ENCODE measurements at places on chromosomes 7 and 10.

- peak; percentile 8 for DNase-seq
Measured at GRCh38 chr7:94170836-94171235, 166.7 kb upstream of the BET1 start.

DNA sequence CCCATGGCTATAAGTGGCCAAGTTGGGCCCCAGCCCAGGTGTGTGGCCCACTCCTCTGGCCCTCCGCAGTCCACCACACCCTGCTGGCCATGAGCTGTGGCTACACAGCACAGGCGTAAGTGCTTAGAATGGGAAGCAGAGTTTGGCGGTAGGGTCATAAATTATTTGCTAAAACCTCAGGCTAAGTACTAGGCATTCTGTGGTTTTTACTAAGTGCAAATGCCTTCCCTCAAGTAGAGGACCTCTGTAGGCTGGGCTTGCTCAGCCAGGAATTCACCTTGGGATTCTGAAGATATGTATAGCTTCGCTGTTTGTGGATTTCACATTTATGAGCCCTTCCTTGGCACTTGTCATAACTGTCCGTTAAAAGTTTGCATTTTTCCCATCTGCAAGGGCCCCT, 44.8 kb upstream of the LOXL4 start:
- no peak for DNase-seq

DNA sequence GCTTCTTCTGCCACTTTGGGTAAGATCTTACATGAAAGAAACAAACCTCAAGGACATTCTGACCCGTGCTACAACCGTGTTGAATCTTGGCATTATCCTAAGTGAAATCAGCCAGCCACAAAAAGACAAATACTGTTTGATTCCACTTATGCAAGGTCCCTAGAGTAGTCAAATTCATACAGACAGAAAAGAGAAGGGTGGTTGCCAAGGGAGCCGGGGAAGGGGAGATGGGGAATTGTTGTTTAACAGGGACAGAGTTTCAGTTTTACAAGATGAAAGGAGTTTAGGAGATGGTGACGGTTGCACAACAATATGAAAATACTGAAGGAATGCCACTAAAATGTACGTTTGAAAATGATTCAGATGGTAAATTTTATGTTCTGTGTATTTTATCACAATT, 12.2 kb upstream of the CLEC2L start:
- no peak for DNase-seq

- peak; percentile 89 for DNase-seq
Measured at GRCh38 chr10:7484456-7485243, 73.8 kb upstream of the SFMBT2 start.

DNA sequence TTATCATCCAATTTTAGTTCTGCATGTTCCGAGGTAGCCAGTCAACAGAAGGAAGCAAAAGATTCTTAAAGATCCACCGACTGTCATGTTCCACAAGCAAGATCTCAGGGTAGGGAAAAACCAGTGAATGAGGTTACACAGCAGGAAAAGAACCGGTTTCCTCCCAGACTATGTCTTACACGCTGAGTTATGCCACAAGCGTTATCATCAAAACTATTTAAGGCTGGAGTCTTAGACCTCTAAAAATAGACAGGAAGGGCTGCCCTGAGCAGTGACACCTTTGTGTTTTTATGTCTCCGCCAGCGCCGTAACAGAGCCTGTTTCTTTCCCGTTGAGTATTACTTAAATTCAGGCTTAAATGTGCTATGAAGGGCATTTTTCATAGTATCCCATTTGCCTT, 48.3 kb downstream of the PROSER2 start:
- DNase-seq, result no peak

DNA sequence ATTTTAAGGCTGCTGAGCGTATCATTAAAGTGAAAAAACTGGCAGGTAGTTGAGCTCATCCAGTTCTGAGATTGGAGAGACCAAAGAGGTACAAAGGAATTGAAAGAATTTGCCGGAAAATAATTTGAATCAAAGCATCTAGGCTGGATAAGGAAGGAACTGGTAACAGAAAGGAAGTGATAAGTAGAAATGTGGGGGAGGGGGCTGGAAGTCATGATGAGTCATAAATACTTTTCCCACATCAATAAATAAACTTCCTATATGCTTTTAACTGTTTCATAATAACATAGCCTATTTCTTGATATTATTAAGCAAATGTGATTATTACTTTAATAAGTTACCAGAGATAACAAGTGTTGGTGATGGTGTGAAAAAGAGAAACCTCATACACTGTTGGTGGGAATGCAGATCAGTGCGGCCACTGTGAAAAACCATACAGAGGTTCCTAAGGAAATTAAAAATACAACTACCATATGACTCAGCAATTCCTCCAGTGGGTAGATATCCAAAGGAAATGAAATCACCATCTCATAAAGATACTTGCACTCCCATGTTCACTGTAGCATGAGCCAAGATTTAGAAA, 27.0 kb downstream of the ZNF438 start:
- peak; percentile 66 for DNase-seq

DNA sequence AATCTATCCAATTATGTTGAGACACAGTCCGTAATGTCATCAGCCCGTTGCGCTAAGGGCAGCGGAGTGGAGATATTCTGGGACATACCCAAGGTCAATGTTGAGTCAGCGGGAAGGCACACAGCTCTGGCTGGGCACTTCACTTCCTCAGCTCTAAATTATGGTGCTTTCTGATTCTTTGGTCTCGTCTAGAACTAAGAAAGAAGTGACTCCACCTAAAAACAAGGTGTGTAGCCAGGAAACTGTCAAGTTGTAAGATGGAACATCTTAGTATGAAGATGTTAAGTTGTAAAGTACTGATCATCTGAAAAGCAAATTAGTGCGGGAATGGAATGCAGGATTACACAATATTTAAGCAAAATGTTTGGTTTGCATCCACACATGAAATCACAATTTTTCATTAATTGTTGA, 43.1 kb downstream of the BAIAP2L1 start:
- DNase-seq, result no peak

- no peak for DNase-seq
Measured at GRCh38 chr7:137304624-137305235, 38.8 kb downstream of the PTN start.

- no peak for DNase-seq
Measured at GRCh38 chr10:6569259-6569658, 10.8 kb downstream of the PRKCQ start.

GRCh38 chr10:15864419-15864818, 4.1 kb upstream of the MINDY3 start:
- DNase-seq, result no peak

DNA sequence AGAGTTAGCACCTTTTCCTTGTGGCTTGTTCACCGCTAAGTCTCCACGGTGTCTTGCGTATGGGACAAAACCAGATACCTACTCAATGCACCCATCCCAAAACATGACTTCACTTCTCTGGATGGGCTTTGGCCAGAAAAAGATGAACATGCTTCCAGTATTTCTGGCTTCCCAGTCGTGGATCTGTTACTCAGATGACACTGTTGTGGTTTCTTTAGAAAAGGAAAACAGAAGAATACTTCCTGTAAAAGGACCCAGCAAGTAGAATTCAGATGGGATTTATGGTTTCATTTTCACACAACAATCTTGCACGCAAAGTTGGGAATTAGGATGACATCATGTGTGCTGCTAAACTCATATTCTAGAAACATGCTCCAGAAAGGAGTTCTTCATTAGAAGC, 216.7 kb downstream of the ADAM12 start:
- DNase-seq, result no peak

- DNase-seq, result no peak
Measured at GRCh38 chr10:98589007-98589406, 142.3 kb upstream of the HPS1 start.

DNA sequence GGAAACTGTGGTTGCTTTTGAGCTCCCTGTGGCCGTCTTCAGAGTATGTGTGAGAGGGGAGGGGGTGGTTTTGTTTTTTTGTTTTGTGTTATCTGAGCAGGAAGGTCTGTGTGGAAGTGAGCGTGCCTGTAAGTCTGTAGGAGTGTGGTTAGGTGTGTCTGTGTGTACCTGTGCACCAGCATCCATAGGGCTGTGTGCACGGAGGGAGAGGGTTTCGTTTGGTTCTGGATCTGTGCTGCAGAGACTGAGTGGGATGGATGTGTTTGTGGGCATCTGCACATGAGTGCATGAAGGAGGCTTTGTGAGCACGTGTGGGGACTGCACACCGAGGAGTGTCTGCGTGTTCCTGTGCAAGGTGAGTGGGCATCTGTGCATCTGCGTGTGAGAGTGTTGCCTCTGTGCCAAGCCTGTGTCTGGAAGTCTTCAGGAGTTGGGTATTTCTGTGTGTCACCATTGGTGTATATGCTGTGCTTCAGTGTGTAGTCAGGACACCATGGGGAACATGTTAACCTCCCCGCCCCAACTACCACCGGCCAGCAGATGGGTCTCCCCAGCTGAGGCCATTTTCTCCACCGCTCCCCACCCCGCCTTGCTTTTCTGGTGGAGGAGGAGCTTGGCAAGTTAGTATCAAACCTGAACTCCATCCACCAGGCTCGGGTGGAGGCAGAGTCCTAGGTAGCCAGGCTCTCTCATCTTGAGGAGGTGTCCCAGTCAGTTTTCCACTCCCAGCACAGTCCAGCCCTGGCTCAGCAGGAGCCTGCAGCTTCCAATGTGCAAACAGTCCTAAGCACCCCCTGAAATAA, 7.1 kb upstream of the TLX1 start:
- DNase-seq, result no peak

DNA sequence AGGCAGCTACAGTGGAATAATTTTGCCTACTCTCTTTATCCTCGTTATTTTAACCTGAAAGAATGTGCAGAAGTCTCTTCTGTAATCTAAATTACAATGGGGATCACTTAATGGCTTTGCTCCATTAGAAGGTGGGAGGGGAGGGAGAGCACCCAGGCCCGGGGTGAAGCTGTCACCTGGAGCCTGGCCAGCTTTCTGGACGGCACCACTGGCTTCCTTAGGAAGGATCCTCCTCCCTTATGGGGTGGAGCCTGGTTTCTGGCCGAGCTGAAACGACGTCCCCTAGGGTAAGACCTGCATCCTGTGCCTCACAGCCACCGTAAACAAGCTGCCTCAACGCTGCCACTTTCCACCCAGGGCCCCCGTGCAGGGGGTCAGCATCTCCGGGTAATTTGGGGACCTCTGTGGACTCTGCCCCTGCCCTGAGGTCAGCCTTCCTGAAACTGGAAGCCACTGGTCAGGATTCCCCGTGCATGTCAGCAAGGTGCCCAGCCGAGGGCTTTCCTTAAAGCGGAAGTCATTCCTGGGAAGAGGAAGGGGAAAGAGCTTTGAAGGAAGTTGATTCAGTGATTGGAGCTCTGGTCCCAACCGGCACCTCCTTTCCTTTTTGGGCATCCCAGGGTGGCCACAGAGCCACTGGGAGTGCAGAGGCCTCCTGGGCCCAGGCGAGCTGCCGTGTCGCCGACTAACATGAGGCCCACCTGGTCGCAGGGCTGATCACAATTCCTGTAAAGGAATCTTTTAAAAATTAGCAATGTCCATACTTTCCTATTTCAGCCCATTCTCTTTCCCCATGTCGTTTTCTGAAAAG, 569.1 kb downstream of the DNAJB6 start:
- DNase-seq, result no peak

- DNase-seq, result no peak
Measured at GRCh38 chr7:117975476-117975875, 102.2 kb upstream of the CTTNBP2 start.

DNA sequence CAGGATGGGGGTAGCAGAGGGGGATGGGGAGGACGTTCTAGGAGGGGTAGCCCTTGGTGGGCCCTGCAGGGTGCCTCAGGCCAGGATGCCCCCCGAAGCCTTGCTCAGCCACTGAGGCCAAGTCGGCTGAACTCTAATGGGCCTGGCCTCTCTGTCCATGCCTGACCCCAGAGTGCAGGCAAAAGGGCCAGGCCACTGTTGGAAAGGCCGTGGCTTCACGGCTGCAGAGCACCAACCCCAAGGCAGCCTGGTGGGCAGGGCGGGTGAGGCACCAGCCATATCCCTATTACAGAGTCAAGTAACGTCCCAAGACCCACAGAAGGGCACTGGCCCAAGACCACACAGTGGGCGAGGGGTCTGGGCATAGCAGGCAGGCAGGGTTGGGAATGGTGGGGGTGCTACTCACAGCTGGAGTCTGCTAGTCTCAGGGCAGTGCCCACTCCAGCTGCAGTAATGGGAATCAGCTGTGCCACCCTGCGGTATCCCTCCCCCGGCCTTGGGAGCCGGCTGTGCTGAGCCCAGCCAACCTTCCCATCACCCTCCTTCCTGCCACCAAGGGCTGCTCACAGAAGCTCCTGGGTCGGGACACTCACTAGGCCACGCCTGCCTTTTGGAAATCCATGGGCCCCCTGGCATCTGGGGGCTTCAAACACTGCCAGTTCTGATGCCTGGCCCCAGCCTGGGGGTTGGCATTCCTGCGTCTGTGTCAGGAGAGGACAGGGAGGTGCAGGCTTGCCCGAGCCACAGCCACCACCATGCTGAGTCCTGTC, 4.0 kb upstream of the LFNG start:
- DNase-seq, result no peak

DNA sequence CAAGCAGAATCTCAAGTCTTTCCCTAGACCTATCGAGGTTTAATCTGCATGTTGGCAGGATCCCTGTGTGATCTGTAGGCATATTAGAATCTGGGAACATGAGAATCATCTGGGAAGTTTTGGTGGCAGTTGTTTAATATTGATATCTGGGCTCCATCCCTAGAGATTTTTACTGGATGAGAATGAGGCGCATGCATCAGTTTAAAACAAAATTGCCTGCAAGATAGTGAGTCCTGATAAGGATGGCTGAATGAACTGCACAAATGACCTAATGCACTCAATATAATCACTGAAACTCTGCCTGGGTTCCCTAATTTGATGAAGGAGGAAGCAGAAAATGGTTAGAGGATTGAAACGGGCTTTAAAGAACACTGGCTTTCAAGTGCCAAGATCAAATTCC, 218.0 kb downstream of the FGFR2 start:
- DNase-seq, result no peak

- DNase-seq, result no peak
Measured at GRCh38 chr10:68135362-68135761, 26.1 kb downstream of the MYPN start.

- peak; percentile 67 for DNase-seq
Measured at GRCh38 chr7:28207486-28208158, 27.0 kb upstream of the JAZF1 start.

- no peak for DNase-seq
Measured at GRCh38 chr10:75202321-75203045, 8.1 kb upstream of the VDAC2 start.

GRCh38 chr10:12501324-12501723, 152.0 kb downstream of the CAMK1D start:
- DNase-seq, result no peak

- no peak for DNase-seq
Measured at GRCh38 chr10:95278061-95278988, 12.5 kb downstream of the PDLIM1 start.

DNA sequence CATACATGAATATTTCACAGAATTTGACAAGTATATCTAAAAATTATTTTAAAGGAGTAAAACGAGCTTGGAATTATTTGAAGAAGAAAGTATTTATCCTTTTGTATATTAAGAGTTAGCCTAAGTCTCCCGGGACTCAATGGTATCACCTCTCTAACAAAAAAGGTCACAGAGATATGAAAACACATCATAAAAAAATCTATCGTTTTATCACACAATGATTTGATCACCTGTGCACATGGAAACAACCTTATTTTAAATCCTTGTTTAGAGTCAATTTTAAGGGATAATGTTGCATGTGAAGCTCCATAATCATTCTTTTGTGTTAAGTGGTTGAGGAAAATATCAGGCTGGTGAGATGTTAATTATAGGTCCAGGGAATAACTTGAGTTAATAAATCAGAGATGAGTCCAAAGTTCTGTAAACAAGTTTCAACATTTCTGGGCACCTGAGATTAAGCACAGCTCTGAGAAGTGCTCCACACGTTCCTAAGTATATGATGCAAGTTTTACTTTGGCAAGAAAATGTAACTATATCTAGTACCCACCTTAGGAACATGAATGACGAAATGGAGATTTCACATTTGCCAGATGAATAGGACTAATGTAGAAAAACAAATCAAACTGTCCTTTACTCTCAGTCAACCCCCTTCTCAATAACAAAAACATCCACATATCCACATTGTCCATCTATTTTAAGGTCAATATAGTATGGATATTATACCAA, 148.5 kb upstream of the AKR1E2 start:
- no peak for DNase-seq
